ENCODE measurements at places on chromosomes 3 and 15.

- DNase-seq, result no peak
Measured at GRCh38 chr15:42494998-42495360, 455 bp upstream of the SNAP23 start.

- no peak for DNase-seq
Measured at GRCh38 chr3:149532489-149533180, 58.1 kb downstream of the TM4SF4 start.

DNA sequence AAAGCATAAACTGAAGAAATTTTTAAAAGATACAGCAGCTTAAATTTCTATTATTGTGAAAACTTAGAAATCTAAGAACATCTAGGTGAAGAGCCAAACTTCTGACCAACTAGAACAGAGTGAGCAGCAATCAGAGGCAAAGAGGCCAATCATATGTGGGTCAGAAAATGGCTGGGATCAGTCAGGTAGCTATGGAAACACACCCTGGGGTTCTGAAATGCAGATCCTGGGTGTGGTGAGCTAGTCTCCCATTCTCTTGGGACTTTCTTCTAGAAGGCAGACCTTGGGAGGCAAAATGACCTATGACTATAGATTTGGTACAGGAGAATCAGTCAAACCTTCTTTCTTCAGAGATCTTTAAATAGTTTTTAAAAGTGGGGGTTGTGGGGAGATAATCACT is 385.8 kb downstream of the TBC1D5 start:
- no peak for DNase-seq

DNA sequence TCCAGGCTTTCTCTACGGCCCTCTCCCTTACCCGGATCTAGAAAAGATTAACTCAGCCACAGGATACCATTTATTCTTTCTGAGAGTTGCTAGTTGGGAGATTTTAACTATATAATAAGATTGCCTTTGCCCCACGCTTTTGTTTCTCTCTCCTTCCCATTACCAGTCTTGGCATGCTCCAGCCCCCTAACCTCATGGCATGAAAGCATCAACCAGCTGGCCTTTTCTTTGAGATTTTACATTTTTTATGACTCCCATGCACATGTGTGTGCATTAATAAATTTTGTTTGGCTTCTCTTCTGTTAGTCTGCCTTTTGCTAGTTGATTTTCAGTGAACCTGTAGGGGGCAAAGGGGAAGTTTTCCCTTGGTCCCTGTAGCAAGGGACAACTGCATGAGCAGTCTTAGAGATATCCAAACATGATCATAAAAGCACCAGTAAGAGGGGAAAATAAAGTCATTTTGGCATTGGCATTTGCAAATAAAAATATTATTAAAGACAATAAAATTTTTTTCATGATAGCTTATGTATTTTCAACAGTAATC is 73.6 kb downstream of the OXSM start:
- DNase-seq, result no peak

DNA sequence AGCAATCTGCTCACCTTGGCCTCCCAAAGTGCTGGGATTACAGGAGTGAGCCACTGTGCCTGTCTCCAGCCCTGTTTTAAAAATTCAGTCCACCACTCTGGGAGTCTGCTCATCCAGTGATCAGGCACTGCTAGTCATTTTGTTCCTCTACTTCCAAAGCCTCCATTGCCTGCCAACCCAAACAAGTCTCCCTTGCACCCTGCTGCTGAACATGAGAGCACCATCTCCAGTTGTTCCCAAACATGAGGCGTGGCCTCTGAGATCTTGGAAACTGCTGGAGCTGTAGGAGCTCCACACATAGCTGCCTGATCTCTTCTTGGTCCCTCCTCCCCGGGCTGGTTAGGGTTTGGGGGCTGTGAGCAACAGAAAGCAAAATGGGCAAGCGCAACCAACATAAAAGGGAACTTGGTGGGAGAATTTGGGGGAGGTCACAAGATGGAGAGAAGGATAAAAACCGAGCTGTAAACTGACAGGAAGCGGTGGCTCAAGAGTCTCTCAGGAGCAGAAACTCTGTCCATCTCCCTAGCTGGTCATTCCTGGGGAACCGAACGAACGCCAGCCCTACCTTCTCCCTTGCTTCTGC is 49.6 kb upstream of the TLE3 start:
- DNase-seq, result no peak

DNA sequence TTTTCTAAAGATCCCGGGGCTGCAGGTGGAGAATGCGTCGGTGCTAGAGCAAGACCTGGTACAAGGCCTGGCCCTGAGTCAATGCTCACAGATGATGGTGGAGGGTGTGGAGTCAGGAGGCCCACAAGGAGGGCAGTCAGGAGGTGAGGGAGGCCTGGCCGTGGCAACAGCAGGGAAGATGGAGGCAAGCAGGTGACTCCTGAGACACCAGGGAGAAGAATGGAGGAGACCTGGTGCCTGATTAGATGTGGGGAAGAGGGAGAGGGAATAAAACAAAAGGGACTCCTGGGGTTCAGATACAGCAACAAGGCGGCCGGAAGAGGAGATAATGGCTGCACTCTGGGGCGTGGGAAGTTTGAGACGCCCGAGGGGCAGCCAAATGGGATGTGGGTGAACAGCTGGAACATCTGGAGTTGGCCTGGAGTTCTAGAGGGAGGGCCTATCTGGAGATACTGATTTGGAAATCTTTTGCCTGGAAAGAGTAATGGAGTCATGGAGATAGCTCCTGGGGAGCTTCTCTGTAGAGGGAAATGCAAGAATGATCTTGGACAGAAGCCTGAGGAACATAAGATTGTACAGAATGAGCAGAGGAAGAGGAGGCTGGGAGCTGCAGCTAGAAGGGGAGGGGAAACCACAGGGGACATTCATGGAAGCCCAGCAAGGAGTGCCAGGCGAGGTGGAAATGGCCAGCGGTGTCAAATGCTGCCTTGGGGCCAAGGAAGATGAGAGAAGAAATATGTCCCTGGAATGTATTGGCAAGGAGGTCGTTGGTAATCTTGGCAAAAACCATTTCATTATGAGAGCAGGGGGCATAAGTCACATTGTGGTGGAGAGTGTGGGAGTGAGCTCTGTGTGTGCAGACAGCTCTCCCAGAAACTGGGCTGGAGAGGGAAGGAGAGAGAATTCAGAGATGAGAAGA is 67.5 kb upstream of the CORO2B start:
- DNase-seq, result no peak

DNA sequence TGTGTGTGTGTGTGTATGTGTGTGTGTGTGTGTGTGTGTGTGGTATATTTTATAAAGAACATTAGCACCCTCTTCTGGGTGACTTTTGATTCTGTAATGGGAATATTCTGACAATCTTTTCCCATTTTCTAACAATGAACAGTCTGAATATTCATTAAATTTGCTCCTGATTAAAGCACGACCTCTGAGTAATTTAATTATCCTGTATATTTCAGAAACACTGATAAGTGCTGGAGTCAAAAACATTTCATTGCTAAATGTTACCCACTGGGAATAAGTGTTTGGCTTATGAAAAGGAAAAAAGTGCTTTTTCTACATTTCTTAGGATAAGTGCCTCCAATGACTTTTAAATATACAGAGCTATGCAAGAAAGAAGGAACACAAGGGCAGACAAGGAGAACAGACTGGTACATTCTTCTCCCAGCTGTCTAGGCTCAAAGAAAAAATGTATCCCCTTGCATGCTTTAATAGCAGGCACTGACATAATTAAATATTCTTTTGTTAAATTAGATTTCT is 32.3 kb upstream of the SYNPR start:
- no peak for DNase-seq

Data from stimulated activated CD4-positive, alpha-beta T cell treated with anti-CD3 and anti-CD28 coated beads, Interleukin-1b, Interleukin-23, amount 100 ng/mL, for 48 hours (primary cell).